ENCODE measurements at places on chromosomes 16 and 17.
A peak's percentile ranks its signal among the peaks of the same experiment; 100 is the strongest.

DNA sequence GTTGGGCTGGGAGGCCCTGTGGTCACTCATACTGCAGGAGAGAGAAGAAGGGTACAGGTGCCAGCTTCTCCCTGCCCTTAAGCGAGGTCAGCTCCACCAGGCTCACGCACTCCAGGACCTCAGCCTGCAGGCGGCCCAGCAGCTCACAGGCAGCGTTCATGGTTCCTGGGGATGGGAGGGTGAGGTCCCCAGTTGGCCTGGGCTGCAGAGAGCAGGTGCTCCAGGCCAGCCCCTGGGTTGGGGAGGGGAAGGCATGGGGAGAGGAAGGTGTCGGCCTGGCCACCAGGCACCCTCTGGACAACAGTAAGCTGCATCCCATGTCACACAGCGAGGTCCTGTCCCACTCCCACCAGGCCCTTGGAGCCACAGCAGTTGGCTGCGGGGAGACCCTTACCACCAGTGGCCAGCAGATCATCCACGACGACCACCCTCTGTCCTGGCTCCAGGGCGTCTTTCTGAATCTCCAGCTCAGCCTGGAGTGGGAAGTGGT is 2.0 kb downstream of the APRT start:
- no peak for DNase-seq

GRCh38 chr16:48912360-48912759 is 302.4 kb upstream of the N4BP1 start:
- no peak for DNase-seq

DNA sequence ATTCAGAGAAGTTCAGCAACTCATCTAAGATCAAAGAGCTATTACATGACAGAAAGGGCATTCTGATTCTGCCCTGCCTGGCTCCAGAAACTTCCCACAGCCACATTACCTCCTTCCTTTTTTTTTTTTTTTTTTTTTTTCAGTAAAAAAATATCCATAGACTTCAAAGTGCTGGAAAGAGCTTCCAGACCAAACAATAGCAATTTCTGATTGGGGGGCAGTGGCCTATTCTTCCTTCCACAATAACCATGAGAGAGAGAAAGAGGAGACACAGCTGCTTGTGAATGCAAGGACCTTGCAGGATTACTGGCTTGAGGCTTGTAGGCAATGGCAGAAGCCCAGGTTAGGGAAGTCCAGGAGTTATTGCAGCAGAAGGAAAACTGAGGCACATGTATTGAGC is 151.0 kb upstream of the TOX3 start:
- DNase-seq: no peak

- no peak for DNase-seq
These were observed 540.6 kb upstream of the SOX9 start for GRCh38 chr17:71580220-71580619.

GRCh38 chr16:3274490-3274889 is 8.8 kb upstream of the ZNF263 start:
- DNase-seq: no peak

DNA sequence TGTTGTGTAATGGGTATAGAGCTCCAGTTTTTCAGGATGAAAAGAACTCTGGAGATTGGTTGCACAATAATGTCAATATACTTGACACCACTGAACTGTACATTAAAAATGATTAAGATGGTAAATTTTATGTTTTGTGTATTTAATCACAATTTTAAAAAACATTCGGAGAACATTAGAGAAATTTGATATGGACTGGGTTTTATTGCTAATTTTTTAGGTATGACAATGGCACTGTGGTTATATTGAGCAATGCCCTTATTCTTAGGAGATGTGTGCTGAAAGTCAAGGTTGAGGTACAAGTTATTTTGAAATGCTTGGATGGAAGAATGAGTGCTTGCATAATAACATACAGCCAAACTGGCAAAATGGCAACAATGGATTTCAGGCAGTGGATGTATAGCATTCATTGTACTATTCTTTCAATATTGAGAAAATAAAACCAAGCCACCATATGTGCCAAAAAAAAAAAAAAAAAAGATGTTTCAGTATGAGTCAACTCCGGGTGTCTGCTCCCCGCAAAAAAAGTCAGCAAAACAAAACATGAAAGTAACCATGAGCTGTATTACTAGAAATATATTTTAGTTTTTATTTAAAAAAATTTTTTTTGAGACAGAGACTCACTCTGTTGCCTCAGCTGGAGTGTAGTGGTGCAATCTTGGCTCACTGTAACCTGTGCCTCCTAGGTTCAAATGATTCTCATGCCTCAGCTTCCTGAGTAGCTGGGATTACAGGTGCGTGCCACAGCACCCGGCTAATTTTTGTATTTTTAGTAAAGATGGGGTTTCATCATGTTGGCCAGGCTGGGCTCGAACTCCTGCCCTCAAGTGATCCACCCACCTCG is 19.8 kb downstream of the HOXB1 start:
- no peak for DNase-seq

- no peak for DNase-seq
These were observed 503.4 kb downstream of the MAF start for GRCh38 chr16:79097166-79097565.

GRCh38 chr16:72879846-72880245 is 168.1 kb downstream of the ZFHX3 start:
- DNase-seq: no peak

DNA sequence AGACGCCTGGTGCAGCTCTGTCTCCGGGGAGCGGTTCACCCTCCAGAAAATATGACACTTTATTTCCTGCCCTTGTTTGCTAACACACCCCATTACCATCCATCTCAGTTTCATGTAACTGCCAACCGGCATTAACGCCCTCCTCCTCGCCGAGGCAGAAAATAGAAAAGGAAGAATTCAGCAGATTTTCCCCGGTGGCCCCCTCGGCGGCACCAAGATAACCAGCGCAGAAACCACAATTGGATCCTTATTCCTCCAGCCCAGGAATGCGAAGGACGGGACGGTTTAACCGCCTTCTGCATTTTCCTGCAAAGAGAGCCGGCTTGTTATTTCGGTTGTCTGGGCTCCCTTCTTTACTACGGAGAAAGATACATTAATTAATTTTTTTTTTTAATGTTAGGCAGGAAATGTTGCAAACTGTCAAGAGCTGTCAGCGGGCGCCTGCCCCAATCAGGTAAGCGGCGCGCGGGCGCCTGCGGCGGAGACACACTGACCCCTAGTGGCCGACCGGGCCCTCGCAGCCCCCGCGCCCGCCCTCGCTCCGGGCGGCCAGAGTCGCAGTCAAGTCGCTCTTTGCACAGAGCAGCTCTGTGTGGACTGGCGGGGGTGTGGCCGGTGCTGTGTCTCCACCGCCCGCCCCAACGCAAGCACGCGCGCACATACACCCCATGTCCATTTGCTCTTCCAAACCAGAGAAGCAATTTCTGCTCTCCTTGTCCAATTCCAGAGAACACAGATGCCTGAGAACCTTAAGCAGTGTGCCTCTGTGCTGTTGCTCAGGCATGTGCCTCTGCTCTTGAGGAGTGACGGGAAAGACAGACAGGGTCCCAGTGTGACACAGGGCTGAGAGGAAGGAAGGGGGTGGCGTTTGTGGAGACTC is 53.6 kb downstream of the C17orf67 start:
- DNase-seq: peak; percentile 13
